Stimulated activated CD8-positive, alpha-beta memory T cell treated with anti-CD3 and anti-CD28 coated beads, Interleukin-7, amount 100 ng/mL, for 48 hours (primary cell): ENCODE measurements at places on chromosomes 12 and 14.

DNA sequence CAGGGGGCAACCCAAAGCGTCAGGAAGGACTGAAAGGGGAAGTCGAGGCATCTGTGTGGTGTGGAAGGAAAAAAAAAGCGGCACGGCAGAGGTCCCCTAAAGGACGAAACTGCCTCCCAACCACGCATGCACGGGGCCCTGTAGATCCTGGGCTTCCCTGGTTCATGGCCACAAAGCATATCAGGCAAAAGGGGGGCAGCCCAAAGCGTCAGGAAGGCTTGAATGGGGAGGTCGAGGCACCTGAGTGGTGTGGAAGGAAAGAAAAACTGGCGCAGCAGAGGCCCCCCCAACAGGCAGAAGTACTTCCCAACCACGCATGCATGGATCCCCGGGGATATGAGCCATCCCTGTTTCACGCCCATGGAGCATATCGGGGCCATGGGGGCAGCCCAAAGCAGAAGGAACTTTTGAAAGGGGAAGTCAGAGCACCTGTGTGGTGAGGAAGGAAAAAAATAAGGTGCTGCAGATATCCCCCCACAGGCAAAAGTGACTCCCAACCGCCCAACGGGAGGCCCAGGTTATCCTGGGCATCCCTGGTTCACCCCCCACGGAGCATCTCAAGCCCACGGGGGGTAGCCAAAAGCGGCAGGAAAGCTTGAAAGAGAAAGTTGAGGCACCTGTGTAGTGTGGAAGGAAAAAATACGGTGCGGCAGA is 581.2 kb downstream of the ALG10 start:
- no peak for DNase-seq

DNA sequence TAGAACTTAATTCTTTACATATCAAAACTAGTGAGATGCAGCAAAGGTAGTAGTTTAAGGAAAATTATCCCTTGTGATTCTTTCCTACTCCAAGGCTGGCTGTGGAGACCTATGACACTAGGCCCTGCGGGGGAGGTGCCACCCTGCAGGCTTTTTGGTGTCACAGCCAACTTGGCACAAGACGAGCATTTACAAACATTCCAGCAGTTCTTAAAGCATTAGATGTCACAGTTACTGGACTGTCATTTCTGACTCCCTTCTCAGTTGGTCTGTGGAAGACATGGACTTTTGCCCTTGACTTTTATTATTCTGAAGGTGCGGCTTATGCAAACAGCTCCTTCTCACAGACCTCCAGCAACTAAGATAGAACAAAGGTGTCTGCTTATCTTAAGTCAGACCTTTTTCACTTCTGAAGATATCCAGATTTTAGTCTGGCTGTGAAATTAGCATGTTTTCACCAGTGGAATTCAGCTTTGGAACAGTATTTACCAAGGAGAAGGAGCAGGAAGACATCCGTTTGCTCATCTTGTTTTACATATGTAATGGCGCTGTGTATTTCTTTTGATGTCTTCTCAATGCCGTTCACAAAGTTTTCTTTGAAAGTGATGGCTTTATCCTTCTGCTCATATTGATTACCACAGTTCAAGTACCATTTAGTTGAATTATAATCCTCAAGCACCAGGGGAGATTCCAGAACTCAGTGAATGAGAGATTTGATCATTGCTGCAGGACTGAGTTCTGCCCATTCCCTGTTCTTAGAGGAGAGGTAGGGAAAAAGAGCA is 17.9 kb downstream of the SRGAP1 start:
- DNase-seq: no peak

DNA sequence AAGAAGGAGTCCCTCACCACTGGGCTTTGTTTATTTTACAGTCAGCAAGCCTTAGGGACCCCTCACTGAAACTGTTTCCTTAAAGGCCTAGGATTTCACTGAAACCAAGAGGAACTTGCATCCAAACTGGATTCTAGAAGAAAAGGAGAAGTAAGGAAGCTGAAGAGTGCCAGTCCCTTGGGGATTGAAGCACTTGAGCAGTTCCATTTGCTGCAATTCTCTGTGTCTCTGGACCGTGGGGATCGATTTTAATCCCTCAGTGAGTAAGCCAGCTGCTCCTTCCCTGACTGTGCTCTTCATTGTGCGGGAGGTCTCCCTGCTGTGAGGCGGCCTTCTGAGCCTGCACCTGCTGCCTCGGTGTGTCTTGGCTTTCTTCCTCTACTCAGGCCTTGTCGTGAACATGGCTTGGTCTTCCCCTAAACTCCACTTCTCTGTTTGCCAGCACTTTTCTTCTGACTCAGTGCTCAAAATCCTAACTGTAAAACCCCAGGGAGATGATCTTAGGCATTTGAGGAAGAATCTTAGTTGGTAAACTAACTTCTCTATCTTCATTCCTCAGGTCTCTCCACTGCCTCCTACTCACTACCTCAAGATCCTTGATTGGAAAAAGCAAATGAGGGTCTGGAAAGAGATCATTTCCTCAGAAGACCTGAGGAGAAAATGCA is 132.6 kb downstream of the SLC38A6 start:
- no peak for DNase-seq

DNA sequence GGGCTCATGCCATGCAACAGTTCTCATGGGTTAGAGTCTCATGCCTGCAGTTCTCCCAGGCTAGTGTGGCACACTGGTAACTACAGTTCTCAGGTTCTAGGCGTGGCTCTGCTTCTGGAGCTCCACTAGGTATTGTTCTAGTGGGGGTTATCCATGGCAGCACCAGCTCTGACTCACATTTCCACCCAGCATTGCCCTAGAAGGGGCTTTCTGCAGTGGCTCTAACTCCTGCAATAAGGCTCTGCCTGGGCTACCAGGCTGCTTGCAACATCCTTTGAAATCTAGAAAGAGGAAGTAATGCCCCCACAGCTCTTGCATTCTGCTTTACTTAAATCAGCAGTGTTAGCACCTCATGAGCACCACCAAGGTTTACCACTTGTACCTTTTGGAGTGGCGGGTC is 220.3 kb upstream of the ARID2 start:
- no peak for DNase-seq

DNA sequence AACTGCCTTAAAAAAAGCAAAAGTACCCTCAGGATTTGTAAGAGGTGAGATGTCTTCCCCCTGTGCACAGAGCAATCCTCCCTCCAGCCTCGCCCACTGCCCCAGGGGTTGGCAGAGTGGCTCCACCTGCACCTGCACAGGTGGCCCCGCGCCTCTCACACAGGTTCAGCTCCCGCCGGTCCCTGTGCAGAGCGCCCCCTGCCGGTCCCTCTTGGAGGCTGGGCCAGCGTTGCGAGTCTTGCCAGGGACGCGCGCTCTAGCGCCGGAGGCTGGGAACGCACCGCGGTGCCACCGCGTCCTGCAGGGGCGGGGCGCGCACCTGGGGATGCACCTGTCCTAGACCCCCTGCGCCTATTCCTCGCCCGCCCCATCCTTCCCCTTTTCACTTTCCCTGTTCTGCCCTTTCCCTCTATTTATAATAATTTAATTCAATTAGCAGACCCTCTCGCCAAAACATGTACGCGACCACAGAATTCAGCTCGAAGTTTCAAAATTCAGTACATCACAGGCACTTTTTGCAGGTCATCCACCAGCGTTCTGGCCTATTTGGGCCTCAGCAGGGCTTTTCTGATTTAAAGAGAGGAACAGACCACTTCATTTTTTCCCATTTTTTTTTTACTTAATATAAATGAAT is 618.6 kb downstream of the AACS start:
- DNase-seq: peak; percentile 13

DNA sequence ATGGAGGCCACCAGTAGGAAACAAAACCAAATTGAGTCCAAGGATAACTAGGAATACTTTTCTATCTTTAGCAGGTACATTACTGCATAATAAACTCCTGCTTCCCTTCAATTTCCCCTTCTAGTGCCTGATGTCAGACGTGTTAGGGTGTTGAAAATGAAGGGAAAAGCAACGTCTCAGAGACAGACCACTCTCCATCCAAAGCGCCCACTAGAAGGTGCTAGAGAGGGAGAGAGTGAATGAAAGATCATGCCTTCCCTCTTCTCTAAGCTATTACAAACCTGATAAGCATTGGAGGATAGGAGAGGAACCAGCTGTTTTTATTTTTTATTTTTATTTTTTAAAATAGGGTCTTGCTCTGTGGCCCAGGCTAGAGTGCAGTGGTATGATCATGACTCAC is 64.1 kb downstream of the ZNF641 start:
- DNase-seq: no peak

DNA sequence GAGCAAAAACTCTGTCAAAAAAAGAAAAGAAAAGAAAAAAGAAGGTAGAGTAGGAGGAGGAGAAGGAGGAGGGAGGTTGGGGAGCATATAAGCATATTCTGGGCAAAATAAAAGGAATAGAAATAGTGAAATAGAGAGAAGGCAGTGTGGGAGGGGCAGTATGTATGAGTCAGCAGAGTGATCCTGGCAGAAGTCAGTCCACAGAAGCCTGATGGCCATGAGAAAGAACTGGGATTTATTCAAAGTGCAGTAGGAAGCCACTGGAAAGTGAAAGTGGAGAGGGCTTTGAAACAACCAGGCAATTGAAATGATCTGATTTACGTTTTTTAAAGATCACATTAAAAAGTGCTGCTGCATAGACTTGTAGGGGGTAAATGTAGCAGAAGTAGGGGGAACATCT is 368.6 kb upstream of the USP15 start:
- DNase-seq: no peak

GRCh38 chr12:100473050-100473715 is 483 bp upstream of the NR1H4 start:
- DNase-seq: no peak

DNA sequence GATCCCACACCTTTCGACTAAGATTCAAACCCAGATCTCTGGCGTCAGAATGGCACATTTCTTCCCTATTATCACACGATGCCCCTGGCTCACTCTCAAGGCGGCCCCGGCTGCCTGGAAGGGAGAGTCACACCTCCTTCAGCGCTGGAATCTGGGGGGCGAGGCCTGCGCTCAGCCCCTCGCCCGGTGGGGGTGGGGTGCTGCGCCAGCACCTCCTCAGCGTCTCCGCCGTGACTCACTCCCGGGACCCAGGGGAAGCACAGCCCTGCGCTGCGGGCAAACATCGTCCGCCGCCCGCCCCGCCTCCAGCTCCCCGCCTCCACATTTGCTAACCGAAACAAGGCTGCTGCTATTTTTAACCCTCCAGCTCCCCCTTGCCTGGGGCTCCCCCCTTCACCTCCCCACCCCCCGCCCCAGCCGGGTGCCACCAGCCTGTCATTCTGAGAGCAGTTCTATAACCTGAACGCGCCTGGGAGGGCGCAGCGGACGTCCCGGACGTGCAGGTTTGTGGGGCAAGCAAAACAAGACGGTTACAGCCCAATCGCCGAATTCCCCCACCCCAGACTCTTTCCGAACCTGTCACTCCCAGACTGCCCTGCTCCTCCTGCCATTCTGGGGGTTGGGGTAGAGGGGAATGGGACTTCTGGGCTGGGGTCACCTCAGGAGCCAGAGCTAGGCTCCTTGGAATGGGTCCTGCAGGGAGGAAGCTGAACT is 6.7 kb downstream of the HDAC7 start:
- peak; percentile 92 for DNase-seq

DNA sequence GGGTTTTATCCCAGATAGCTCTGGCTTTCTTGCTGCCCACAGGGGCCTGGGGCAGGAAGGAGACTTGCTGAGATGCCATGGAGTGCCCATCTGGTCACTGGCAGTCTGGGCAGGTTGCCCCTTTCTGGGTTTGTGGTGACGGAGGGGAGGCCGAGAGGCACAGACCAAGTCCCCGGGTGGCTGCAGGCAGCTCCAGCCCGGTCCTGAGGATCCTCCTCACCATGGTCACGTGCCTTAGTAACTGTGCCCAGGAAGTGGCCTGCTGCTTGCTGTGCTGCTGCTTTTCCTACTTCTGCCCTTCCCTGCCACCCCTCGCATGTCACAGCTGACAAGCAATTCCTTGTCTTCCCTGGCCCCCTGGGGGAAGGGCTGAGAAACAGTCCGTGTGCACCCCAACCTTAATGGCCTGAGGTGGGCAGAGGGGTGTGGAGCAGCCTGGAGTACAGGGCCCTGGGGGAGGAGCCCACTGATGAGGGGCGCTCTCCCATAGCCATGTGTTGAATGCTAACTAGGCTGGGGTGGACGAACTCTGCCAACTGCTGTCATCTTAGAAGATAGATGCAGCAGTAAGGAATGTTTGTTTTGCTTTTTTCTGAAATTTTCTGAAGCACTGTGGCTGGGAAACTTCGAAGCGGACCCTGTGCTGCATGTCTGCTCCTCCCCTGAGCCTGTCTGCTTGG is 54.9 kb upstream of the SRSF5 start:
- no peak for DNase-seq

GRCh38 chr14:105492971-105493871 is 2.2 kb downstream of the TEDC1 start:
- DNase-seq: no peak

GRCh38 chr12:111693818-111694217 is 8.0 kb downstream of the ACAD10 start:
- DNase-seq: no peak

GRCh38 chr12:96578526-96579125 is 89.2 kb downstream of the CFAP54 start:
- DNase-seq: no peak

DNA sequence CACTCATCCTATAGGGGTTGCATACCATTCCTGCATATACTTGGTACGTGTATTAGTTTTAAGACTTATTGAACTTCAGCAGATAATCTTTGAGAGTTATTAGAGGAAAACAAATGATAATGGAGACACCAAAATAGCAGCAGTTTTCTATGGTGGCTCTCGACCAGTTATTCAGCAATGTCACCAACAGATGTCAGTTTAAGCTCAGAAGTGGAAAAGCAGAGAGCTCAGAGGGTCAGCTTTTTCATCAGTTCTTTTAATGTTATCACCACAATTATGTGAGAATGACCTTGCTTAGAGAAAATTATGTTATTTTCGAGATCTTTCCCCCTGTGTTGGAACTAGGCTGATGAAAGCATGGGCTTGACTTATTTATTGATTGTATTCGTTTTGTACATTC is 32.0 kb downstream of the PTPN11 start:
- DNase-seq: no peak

DNA sequence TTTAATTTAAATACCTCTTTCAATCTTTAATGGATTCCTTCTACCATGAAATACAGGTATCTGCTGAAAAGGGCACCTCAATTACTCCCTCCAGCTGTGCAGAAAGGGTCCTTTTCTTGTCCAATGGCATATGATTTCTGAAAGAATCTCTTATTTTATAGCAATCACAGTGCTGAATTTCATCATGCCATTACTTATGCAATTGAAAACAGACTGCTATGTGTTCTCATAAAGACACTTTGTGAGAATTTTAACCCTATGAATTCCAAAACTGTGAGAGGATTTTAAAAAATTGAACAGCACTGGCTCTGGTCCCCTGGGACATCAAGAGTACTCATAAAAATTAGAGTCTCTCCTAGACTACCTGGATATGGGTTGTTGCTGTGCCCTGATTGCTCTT is 45.9 kb upstream of the CNOT2 start:
- no peak for DNase-seq

GRCh38 chr14:24083462-24083861 is 10.6 kb upstream of the PCK2 start:
- DNase-seq: no peak

DNA sequence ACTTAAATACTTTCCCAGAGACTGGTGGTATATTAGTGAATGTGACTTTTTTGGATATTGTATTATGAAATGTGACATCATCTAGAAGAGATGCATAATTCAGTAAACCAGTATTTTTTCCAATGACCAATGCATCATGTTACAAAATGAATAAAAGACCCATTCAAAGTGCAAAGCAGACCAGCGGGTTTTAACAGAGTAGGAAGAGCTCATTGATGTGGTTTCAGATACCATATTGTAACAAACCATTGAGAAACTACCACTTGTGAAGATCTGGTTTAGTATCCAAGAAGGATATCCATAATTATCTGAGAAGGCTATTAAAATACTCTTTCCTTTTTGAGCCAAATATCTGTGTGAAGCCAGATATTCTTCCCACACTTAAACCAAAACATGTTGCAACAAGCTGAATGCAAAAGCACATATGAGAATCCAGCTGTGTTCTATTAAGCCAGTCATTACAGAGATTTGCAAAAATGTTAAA is 47.7 kb downstream of the MVK start:
- DNase-seq: no peak
